Posterior vena cava (tissue), 2 donors: ENCODE measurements at places on chromosomes 3 and 15. TPM values are rescaled to one million over a fixed set of nuclear protein-coding genes. Genes with fewer than 3 reads are reported as not detected.

DNA sequence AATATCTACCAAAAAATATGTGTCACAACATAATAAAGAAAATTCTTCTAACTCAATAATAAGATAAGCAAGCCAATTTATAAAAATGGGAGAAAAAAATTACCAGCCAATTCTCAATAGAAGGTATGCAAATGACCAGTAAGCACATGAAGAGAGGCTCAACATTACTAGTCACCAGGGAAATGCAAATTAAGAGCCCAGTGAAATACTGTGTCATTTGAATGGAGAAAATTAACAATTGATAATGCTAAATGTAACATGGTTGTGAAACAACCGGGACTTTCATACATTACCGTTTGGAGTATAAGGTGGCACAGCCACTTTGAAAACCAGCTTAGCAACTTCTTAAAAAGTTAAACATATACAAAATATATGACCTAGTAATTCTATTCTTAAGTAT, 460.7 kb downstream of the IGSF11 start:
- DNase-seq, result no peak

- no peak for DNase-seq
Observed at GRCh38 chr3:181431748-181432147, 280.0 kb upstream of the SOX2 start.

DNA sequence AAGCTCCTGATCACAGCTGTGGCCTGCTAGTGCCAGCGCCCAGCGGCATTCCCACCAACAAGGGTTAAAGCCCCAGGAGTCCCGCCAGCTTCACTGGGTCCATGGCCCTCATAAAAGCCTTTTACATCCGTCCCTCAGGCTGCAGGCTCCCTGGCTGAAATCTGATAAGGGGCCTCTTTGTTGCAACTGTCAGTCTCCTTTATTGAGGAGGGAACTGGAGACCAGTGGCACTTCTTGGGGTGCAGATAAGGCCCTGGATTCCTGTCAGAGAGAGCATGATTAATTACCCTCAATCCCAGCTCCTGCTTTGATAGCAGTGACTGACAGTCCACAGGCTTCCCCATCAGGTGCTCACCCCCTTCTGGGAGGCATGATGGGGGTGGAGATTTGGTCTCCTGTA, 30.9 kb upstream of the CLK3 start:
- peak; percentile 26 for DNase-seq

DNA sequence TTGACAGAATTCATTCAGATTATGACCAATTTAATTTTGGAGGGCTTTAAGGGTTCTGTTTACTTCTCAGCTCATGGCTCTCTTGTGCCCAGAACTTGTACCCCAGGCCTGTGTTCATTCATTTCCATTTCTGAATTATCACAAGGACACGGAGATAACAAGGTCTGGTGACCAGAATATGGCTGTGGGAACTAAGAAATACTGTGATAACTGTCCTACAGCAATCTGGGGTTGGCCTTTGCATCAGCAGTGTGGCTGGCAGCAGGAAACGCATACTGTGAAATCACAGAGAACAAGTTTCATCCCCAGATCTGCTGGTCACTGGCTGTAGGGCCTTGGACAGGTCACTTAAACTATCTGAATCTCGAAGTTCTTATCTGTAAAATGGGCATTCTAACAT, 41.8 kb upstream of the TPM1 start:
- no peak for DNase-seq

Gene UNC13C
- total RNA-seq, result 0.14 TPM

DNA sequence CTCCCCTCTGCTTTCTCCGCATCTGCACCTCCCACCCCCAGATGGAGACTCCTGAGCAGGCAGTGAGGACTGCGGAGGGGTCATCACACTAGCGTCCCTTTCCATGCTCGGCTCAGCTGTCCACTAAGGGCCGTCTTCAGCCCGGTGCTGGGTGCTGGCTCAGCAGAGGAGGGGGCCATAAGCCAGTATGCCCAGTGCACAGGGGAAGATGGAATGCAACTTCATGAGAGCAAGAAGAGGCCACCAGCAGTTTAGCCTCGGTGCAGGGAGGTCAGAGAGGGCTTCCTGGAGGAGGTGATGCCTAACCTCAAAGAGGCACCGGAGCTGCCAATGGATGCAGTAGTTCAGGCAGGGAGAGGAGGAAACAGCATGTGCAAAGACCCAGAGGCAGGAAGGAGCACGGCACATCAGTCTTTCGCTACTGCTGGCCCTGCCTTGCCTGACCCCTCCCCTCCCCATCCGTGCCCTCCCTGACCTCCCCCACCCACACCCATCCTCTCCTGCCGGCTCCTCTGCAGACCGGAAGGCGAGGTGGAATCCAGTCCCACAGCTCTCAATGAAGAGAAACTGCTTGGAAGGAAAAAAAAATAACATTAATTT, 15.2 kb upstream of the PLXND1 start:
- peak; percentile 74 for DNase-seq

- DNase-seq, result no peak
Observed at GRCh38 chr3:115187149-115187757, 40.2 kb upstream of the ZBTB20 start.

- DNase-seq, result no peak
Observed at GRCh38 chr15:69161878-69162213, 1.4 kb downstream of the GLCE start.

GRCh38 chr3:131361464-131362421, 19.8 kb upstream of the NUDT16 start:
- peak; percentile 94 for DNase-seq

DNA sequence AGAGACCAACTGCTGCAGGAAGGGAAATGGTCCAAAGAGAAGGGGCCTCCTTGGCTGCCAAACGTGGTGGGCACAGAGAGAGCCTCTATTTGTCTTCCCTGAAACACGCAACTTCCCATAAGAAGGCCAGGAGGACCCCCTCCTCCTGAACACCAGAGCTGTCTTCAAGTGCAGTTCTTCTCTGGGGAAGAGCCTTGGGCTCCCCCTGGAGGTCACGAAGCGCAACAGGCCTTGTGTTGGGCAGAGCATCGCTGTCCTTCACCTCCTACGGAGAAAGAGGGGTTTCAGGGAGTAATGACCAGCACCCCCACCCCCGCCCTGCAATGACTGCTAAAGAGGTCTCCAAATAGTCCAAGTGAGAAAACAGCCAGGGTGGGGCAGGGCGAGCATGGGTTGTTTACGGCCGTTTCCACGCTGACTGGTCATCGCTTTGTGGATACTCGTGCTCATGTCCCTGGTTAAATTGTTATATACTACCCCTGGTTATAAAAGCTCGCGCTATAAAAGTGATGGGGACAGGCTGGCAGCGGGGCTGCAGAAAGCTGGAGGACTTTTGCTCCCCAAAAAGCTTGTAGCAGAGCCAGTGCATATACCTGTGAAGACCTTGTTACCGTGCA, 397.5 kb upstream of the ATP10A start:
- DNase-seq, result no peak

DNA sequence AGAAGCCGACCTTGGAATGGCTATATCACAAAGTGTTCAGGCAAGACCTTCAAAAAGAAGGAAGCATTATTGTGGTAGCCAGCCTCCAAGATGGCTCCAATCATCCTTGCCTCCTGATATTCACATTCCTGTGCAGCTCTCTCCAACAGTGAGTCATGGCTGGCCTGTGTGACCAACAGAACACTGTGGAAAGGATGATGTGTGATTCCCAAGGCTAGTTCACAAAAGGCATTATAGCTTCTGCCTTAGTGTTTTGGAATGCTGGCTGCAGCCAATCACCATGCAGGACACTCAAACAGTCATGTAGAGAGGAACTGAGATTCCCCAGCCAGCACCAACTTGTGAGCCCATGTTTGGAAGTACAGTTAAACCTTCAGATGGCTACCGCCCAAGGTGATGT, 102.6 kb downstream of the EFL1 start:
- DNase-seq, result no peak

DNA sequence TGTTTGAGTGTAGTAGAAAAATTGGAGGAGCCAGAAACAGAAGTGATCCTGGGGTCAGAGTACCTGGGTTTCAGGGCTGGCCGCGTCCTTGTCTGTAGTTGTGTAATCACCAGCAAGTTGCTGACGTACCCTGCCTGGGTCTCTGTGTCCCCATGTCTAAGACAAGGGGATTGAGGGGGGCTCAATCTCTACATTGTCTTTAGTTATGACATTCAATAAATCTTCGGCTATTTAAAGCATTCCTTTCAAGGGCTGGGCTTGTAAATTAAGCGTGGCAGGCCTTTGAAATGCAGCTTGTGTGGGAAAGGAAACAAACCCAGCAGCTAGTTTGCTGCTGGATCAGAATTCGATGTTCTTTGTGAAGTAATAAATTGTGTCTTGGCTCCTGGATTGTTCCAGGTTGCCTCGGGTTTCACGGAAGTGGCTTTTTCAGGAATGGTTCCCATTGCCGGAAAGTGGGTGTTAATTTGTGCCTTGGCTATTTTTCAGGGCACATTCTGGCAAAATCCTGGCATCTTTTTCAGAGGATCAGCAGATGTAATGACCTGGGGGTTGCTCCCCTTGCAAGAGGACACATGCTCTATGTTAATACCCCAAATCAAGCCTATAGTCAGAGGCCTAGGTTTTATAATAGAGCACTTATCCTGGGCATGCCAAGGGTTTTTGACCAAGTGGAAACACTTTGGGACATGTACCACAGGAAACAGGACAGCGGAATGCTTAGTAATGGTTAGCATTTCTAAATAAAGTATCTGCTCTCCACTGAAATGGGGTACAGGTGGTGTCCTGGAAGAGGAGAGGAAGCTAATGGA, 294.8 kb upstream of the NR2E3 start:
- no peak for DNase-seq

Gene GPR176
- total RNA-seq, result 11.0 TPM

Gene SI
- total RNA-seq, result 0.14 TPM

Gene KLHL40
- total RNA-seq, result not detected

Gene CLEC3B
- total RNA-seq, result 136 TPM

Gene HCN4
- not detected for total RNA-seq

DNA sequence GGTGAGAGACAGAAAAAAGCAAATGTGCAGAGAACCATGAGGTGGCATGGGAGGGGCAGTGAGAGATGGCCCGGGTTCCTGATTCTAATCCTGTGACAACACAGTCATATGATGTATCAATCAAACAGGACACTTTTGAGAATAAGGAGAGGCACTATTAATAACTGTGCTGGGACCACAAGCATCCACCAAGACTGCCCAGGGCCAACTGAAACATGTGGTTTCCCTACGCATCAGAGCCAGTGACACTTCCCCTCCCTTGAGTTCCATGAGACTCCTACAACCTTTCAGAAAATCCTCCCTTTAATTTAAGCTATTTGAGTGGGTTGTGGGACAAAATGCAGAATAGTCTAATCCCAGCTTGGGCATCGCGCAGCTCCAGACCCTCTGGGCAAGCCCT, 17.4 kb downstream of the SH3BP5 start:
- no peak for DNase-seq

Gene MLH1
- total RNA-seq, result 24.2 TPM

DNA sequence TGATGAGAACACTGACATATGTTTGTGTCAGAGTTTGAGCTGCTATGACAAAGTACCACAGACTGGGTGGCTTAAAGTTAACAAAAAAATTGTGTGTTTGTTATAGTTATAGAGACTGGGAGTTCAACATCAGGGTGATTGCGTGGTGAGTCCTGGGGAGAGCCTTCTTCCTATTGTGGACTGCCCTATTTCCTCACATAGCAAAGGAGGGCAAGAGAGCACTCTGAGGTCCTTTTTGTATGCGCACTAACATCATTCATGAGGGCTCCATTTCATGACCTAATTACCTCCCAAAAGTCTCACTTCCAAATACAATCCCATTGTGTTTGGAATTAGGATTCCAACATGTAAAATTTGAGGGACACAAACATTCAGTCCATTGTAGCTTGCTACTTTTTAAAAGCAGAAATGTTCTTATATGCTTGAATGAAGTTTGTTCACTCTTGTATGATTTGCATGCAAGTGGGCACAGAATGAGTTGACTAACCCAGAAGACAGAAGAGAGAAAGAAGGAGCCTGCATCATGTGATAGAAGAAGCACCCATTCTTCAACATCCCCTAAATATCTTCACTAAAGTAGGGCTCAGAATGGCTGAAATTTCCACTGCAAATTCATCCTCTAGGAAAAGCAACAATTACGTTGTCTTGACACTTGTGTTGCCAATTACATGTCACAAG, 18.9 kb upstream of the ALCAM start:
- DNase-seq, result no peak

Gene CCR9
- total RNA-seq, result not detected

Gene SLC12A1
- not detected for total RNA-seq

GRCh38 chr3:197308591-197308990, 10.2 kb upstream of the DLG1 start:
- no peak for DNase-seq

GRCh38 chr15:62582580-62582979, 417.5 kb upstream of the C2CD4B start:
- no peak for DNase-seq

DNA sequence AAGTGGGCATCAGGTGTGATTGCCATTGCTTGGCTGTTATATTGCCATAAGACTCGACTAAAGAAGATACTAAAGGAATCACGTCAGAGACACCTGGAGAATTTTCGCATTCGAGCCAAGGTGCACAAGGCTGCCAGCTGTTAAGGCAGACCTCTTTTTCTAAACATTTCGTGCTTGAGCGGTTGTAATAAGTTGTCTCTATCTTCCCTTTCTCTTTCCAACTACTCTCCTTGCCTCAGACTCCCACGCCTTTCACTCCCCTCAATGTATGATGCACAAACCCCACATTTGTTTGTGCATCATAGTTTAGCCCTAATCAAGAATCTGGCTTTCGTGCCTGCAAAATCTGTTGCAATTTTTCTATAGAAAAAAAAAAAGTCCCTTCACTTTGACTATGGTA, 118.0 kb downstream of the IQCH start:
- DNase-seq, result no peak

DNA sequence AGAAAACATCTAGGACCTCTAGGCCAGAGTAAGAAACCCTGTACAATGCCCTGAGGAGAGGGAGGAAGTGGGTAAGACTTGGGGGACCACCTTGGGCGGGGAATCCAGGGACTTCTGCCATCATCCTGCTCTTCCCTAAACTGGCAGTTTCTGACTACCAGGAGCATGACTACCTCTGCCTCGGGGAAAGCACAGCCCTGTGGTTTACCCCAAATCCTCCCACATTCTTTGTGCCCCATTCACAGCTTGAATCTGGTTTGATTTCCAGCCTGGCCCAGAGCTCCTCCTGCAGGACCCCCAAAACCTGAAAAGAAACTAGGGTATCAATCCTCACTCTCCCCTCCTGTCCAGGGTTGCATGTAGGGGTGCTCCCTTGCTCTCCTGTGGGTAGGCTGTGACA, 4.7 kb downstream of the C3orf18 start:
- DNase-seq, result no peak

Gene ARGFX
- not detected for total RNA-seq

DNA sequence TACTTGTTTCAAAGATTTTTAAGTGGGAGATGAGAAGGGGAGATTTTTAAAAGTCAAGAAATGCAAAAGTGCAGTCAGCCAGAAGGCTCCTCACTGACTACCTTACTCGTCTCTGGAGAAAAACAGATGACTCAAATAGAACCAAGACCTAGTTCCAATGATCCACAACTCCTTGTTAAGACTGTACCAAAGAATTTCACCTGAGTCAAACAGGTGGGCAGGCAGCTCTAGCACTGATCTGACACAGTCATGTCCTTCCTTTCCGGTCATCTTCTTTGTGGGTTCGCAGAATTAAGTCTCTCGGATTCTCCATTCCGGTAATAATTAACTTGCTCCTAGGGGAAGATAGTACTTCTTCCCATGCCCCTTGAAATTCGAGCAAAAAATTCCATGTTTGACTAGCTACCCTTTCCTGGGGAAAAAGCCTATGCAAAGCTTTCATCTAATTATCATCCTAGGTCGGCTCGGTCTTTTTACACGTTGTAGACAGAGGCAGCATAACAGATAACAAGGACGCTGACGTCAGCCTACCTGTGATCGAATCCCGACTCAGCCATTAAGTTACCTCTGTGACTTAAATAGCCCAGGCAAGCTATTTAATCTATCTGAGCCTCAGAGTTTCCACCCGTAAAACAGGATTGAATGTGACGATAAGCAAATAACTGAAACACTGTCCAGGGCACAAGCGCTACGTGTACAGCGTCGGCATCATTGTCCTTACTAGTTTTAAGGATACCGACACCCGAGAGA, 758 bp downstream of the SELENOK start:
- no peak for DNase-seq
